ENCODE measurements at places on chromosomes 2 and 18.

DNA sequence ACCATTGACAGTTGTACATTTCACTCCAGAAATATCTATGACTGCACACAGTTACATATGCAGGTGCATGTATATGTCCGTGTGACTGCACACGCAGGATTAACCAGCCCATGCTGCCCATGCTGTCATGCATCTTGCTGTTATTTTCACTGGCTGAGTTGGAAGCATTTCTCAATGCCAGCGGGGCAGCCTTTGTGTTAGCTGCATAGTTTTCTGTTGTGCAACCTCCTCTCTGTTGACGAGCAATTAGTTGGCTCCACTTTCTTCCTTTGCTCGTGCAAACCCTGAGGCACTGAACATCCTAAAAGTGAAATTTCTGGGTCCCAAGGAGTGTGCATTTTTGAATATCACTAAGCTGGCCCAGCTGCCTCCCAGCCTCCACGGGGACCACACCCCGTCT lies 133.4 kb upstream of the GLI2 start:
- no peak for ATAC-seq

GRCh38 chr2:38442643-38443541 lies 65.8 kb upstream of the ATL2 start:
- peak; percentile 68 for ATAC-seq

- no peak for ATAC-seq
Measured at GRCh38 chr2:147660680-147661079, 184.1 kb upstream of the ACVR2A start.

DNA sequence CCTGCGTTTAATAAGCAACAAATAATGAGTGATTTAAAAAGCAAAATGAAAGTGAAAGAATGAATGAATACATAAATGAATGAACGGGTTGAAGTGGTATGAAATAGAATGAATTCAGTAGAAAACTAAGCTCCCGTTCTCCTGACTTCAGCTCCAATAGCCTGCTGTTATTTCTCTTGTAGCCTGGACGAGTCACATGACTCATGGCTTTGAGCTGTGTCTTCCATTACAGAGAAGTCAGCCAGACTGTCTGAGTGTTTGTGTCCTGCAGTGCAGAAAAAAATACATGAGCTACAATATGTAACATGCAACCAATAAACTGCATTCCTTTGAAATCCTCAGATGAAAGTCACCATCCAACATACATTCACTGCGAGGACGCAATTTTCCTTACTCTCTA lies 21.2 kb downstream of the SCG2 start:
- no peak for ATAC-seq

DNA sequence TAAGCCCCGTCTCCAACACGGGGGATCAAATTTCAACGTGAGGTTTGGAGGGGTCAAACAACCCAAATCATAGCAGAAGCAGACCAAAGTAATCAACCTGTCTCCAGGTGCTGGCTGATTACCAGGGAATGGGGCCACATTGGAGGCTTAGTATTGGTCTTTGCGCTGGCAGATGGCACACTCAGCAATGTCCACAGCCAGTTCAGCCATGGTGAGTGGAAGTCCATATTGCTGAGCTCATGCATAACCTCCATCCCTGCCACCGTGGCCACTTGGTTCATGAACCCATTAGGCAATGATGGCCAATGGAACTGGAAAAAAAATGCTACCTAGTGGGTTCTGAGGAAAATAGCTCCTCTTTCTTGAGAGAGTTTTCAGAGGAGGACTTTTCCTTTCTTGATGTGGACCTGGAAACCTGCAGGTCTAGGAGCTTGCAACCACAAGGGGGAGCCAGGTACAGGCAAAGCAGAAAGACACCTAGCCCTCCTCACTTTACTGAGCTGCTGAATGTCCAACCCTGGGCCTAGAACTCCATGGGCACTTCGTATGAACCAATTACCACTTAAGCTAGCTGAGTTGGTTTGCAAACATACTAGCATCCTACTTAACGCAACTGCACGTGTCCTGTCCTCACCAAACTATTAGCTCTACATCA lies 128.0 kb upstream of the GYPC start:
- ATAC-seq, result peak; percentile 61

DNA sequence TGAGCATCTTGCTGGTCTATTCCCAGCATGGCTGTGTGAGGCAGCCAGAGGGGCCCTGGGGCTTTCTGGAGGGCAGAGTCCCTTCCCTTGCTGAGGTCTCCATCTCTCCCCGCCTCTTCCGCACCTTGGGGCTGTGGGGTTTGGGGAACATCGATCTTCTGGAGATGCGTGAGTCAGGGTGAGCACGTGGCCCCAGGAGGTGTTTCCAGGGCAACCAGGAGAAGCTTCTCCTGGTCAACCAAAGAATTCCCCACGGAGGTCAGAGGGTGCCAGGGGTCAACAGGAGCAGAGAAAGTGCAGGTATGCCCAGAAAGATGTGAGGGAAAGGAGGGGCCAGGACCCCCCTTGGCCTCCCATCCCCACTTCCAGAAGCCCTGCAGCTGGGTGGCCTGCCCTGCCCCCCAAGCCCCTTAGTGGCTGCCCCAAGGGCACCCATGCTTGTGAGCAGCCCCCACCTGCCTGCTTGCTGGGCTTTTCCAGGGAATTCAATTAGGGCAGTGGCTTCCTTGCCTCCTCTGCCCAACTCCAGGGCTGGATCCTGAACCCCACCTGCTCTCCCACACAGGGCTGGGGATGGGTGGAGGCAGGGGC lies 2.8 kb upstream of the PROM2 start:
- ATAC-seq, result no peak

DNA sequence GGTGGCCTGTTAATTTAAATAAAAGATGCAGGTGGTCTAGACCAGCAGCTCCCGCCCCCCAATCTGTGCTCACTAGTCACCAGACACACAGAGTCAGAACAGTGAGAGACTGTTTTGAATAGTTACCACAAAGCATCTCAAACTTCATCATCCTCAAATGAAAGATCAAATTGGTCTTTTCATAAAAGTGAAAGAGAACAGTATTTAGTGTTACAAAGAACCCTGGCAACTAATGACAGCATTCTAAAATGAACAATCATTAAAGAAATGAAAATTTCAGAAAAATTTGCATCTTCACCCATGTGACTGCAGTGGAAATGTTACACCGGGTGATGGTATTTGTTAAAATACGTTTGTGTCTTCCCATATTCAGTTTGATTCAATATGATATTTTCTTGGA lies 65.5 kb upstream of the PMAIP1 start:
- ATAC-seq, result no peak

DNA sequence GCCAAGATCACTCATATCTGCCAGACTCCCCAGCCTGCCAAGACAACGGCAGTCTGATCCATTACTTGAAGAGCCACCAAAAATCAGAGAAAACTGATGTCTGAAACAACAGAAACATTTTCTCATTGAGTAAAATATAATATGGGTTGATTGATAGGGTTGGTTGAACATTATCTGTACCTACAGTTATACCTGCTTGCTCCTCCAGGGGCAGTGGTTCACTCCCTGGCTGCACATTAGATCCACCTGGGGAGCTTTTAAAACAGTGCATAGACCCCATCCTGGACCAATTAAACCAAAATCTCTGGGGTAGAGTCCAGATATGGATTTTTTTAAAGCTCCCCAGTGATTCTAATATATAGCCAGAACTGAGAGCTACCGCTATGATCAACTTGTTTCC lies 43.6 kb upstream of the SLC14A2 start:
- ATAC-seq, result no peak

- no peak for ATAC-seq
Measured at GRCh38 chr2:23409248-23409647, 24.3 kb downstream of the KLHL29 start.

DNA sequence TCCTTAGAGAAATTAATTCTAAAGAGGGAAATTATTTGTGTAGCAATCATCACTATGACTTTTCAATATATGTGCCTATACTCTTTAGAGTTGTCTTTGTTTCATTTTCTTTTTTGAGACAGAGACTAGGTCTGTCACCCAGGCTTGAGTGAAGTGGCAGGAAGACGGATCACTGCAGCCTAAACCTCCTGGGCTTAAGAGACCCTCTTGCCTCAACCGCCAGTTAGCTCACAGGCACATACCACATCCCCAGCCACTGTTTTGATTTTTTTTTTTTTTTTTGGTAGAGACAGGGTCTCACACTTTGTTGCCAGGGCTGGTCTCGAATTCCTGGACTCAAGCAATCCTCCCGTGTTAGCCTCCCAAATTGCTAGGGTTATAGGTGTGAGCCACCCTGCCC lies 12.4 kb downstream of the YWHAQ start:
- ATAC-seq, result no peak

DNA sequence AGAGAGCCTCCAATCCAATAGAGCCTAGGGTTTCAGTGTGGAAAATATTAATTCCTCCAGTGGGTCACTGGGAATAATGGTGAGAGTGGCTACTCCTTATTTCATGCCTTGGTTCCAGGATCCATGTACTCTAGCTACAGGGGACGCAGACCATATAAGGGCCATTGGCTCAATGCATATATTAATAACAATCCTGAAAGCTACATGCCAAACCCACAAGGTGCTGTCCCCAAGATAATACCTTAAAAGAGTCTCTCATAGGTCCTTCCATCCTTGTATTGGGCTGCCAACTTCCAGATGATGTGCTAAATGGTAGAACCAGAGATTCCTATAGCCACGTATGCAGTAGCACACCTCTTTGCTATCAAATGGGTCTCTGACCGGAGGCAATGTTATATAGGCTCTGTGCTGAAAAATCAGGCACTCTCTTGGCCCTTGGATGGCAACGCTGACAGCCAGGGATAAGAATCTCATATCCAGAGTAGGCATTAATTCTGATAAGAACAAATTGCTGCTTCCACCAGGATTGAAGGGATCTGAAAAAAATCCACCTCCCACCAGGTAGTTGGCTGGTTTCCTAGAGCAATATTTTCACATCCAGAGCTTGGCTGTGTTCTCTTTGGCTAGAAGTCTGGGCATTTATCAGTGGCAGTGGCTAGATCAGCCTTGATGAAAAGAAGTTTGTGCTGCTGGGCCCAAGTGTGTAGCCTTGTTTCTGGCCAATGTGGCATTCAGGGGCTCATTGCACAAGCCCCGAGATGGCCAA lies 218.1 kb upstream of the MGAT5 start:
- ATAC-seq, result no peak

- no peak for ATAC-seq
Measured at GRCh38 chr18:8975624-8976023, 126.9 kb upstream of the NDUFV2 start.

- ATAC-seq, result no peak
Measured at GRCh38 chr2:2926858-2927175, 450.8 kb downstream of the EIPR1 start.

DNA sequence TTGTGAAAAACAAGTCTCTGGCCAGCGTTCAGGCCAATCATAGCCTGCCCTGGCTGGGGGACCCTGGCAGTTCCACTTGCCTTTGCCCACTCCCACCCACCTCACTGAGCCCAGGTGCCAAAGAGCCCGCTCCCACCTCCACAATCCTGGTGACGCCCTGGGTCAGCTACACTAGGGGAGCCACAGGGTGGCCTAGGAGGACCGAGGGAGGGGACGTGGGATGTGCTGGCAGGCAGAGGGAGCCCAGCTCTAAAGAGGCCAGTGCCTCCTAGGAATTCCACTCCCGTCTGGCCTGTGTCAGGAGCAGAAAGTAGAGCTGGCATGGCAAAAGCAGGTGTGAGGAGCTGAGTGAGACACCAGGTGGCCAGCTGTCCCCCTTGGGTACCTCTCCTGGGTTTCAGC lies 49.3 kb downstream of the TNS1 start:
- ATAC-seq, result peak; percentile 72

DNA sequence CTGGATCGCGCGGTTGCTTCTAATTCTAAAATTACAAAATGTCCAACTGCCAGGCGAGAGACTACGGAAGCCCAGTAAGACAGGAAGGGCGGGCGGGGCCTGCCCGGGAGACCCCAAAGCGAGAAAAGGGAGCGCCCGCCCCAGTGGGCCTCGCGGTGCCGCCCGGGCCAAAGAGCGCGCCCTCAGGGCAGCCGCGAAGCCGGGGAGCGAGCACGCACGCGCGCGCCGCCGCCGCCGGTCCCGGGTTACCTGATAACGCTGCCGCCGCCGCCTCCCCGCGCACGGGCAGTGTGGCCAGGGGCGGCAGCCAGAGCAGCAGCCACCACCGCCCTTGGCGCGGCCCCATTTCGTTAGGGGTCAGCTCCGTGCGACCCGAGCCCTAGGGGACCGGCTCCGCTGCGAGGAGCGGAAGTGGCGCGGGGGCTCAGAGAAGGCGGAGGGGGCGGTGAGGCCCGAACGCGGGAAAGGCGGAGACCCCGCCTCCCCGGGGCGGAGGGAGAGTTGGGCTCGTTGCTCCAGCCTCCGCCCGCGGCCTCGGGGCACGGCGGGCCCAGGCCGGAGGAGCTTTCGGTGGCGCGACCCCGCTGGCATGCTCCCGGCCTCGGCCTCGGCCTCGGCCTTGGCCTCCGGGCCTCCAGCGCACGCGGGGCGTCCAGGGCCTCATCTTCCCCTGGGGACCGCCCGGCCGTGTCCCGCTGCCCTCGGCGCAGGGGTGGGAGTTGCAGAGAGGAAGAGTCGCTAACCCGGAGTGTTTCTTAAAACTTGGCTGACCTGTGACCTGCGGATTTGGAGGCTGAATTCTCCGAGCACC lies at the start of gene NEMP2:
Gene NEMP2, minus strand, starts transcription at position 413 of the 811 bp plus-strand sequence. Its CDS starts 67 bp downstream, at position 346.
- peak; percentile 85 for ATAC-seq

DNA sequence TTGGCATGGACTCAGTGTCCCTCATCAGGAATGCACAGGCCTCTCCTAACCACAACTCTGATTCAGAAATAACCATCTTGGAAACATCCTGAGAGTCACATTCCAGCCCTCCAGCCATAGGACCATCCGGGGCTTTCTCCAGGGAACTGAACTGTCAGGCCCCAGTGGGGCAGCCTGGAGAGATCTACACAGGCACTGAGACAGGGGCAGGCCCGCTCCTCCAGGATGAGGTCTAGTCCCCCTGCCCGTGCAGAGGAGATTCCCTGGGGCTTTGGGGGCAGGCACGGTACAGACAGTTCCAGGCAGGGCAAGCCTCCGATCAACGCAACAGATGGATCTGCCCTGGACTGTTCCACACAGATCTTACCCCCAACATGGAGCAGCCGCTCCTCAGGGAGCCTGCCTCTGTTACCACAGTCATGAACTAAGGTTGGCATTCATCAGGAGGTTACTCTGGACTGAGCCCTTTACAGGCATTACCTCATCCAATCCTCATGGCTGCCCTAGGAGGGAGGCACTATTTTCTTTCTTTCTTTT lies 12.0 kb downstream of the KCNK3 start:
- ATAC-seq, result peak; percentile 30

DNA sequence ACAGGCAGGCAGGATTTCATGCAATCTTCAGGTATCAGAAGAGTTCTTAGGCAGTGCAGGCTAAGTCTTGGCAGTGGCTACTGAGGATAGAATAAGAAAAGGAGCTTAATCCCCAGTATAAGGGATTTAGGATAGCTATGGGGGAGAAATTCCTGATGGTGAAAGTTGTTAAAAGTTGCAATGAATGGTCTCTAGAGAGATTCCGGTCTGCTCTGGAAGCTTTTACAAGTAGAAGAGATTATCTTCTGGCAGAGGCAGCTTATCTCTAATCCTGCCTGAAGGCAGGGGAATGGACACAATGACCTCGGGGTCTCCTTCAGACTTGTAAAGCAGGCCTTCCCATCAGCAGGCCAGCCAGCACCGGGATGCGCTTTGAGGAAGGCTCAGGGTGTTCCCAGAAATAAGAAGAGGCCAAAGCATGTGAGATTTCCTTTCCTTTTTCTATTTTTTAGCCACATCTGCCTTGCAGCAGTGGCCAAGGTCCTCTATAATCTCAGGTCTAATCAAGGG lies 253.9 kb upstream of the KLHL29 start:
- no peak for ATAC-seq
